Activated CD4-positive, alpha-beta T cell treated with anti-CD3 and anti-CD28 coated beads, Interleukin-2, amount 50 U/mL, for 1 hour (primary cell): ENCODE measurements at places on chromosomes 6 and 20.

- no peak for DNase-seq
These were observed 41.3 kb downstream of the IRAK1BP1 start for GRCh38 chr6:78908621-78909020.

GRCh38 chr6:36751091-36751490 is 53.5 kb downstream of the RAB44 start:
- no peak for DNase-seq

DNA sequence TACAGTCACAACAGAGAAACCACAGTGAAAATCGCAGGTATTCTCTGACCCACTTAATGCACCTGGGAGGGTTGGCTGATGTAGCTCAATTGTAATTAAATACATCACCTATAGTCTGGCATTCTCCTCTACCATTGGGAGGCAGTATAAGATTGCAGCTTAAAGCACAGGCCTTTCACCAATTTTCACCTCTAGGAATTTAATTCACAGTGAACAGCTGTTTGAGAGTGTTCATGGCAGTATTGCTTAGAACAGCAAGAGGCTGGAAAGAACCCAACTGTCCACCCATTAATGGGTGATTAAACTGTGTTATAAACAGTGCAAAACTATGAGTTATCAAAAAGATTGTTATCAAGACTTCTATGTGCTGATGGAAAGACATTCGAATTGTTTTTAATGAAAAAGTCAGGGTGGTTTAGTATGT is 2.0 kb downstream of the EDEM2 start:
- DNase-seq = no peak

GRCh38 chr20:46691196-46691595 is 2.0 kb upstream of the TP53RK start:
- DNase-seq = no peak
